ENCODE measurements at places on chromosomes 7 and 10.

DNA sequence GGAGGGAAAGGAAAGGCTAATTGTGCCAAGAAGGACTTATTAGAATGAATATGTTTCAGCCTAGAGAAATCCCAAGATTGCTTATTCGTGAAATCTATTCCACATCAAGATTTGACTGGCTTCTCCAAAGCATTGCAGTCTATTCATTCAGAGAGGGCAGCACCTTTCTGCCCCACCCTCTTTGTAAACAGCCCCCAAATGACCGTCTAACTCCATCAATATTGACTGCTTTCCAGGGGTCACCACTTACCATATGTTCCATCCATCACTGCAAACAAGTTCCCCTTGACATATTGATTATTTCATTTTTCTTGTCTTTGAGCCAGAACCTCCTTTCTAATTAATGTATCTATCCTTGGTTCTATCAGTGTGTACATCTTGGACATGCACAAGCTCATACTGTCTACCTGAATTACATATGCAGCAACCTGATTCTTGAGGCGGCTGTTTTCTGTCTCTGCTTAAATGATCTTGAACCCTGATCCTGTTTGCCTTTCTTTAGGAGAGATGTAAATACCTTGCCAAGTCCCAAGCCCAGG, 44.2 kb upstream of the PTER start:
- DNase-seq: no peak

GRCh38 chr10:89224739-89225443, 17.8 kb upstream of the CH25H start:
- no peak for DNase-seq

DNA sequence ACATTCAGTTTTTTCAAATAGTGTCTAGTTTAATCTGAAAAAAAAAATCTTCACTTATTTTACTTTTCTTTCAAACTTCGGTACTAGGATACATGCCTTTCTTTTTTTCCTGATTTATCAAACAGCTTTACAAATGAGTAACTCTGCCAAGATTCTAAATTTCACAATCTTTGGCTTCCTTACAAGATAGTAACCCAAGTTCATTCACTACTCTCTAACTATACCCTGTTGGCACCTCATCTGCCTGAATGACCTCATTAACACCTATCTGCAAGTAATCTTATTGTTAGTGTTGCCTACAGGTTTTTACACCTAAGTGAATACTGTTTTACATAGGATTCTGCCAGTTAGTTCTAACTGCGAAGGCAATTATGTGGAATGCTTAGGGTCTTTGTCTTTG, 159.8 kb downstream of the FOXP2 start:
- no peak for DNase-seq

- DNase-seq: no peak
Observed at GRCh38 chr10:113304726-113305125, 248.1 kb upstream of the HABP2 start.

DNA sequence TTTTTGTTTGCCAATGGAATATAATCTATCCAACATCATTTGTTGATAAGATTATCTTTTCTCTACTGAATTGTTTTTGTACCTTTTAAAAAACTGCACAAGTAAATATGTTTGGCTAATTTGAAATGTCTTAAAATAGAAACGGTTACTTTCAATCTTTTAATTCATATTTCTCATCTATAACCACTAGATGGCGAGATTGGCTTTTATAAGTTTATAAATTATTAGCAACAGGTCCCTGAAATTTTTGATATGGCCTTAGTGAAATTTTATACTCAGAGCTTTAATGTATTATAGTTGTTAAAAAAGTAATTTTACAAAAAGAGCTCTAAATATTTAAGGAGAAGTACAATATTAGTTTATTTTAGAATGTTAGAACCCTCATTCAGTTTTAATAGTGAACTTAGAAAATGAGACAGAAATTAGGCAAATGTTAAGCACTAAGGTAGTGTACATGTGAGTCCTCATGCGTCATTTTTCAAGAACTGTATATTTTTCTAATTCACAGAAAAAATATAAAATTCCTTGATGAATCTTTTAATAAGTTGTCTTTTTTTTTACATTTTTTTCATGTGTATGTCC, 592.5 kb downstream of the ARL4A start:
- no peak for DNase-seq

DNA sequence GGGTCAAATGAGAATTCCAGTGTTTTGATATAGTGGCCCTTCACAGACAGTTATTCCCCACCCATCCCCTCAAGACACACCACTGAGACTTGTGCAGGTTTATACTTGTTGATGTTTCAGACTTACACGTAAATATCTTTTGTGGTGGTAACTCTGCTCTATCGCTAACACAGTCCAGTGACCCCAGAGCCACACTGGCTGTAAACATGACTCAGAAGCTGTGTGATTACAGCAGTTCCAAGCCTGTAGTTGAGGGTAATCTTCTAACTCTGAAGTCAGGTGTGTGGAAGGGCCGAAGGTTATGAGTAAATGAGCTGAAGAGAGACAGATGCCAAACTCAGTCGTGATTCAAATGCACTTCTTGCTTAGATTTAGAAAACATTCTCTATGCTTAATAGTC, 19.4 kb downstream of the NOBOX start:
- DNase-seq: no peak

DNA sequence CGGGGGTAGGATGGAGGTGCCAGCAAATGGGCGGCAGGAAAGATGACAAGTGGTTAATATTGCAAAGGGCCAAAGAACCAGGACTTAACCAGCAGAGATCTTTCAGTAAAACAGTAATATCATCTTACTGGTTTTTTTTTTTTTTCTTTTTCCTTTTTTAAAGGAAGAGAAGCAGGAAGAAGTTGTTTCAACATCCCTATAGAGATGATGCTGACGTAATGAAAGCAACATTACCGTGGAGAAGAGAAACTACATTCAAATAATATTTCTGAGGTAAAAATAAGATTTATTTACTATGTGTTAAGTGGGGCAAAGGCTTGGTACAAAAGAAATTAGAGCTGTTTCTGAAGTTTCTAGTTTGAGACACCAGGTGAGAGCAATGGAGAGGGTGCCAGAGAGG, 11.0 kb downstream of the MINDY3 start:
- no peak for DNase-seq

GRCh38 chr7:108347616-108348015, 108.6 kb downstream of the NRCAM start:
- DNase-seq: no peak

- no peak for DNase-seq
Observed at GRCh38 chr7:138307633-138308032, 152.4 kb upstream of the TRIM24 start.

GRCh38 chr10:13500201-13500600, 28.6 kb downstream of the BEND7 start:
- no peak for DNase-seq

DNA sequence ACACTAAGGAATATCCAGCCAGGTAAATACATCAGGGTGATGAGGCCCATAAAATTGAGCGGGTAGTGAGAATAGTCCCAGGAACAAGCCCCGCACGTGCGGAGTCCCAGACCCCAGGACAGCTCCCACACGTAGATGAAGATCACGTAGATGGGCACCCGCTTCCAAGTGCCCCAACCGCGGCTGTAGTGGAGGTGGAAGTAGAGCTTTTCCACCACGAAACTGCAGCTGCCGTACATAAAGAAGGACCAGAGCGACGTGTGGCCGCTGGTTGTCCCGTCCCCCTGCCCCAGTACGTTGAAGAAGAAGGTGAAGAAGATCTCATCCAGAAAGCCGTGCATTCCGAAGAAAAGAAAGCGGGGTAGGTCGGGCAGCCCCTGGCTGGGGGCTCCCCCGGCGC, 948 bp downstream of the TMEM229A start:
- no peak for DNase-seq

- no peak for DNase-seq
Observed at GRCh38 chr10:96833220-96834001, 1.3 kb downstream of the LCOR start.

- no peak for DNase-seq
Observed at GRCh38 chr7:127809261-127809702, 157.3 kb downstream of the SND1 start.

GRCh38 chr10:133110609-133111275, 23.0 kb downstream of the ADGRA1 start:
- no peak for DNase-seq

GRCh38 chr10:49457686-49458085, 61.8 kb upstream of the DRGX start:
- no peak for DNase-seq

- DNase-seq: no peak
Observed at GRCh38 chr7:2301511-2301863, 12.8 kb downstream of the SNX8 start.

DNA sequence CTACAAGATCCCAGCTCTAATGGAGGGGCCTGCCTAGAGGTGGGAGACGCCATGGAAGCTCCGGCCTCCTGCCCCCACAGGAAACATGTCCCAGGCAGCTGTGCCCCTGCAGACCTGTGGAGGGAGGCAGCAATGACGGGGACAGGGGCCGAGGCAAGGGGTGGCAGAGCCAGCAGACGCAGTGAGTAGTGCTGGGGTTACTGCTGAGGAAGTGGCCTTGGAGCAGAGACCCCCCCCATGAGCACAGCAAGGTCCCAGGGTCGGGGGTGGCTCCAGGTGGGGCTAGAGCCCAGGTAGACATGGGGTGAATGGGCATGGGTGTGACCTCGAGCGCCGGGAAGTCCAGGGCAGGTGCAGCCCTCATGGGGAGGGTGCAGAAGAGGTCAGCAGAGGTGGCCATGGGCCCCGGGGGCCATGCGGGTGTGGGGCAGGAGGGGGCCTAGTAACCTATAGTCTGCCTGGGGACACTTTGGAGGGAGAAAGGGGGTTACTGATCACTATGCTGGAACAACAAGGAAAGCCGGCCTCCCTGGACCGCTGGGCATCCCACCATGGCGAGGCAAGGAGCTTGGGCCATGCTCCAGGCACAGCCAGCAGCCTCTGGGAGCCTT, 45.5 kb downstream of the JAKMIP3 start:
- DNase-seq: no peak

GRCh38 chr7:71005109-71005508, 126.8 kb upstream of the GALNT17 start:
- DNase-seq: no peak

DNA sequence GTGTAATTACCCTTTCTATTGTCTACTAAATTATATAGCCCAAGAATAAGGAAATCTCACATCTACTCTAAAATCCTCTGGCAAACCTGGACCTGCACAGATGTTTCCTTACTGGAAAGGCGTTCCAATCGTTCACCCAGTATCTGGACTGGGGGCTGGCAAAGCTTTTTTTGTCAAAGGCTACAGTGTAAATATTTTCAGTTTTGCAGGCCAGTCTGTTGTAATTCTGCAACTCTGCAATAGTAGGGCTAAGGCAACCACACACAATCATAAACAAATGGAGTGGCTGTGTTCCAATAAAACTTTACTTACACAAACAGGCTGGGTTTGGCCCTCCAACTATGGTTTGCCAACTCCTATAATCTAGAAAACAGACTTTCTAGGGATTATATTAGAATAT, 56.2 kb downstream of the GLI3 start:
- DNase-seq: no peak

GRCh38 chr7:92973974-92974373, 137.6 kb upstream of the CDK6 start:
- DNase-seq: no peak

- DNase-seq: no peak
Observed at GRCh38 chr10:35251373-35252100, 84.8 kb upstream of the CCNY start.

- no peak for DNase-seq
Observed at GRCh38 chr10:62850646-62851045, 34.5 kb upstream of the EGR2 start.

DNA sequence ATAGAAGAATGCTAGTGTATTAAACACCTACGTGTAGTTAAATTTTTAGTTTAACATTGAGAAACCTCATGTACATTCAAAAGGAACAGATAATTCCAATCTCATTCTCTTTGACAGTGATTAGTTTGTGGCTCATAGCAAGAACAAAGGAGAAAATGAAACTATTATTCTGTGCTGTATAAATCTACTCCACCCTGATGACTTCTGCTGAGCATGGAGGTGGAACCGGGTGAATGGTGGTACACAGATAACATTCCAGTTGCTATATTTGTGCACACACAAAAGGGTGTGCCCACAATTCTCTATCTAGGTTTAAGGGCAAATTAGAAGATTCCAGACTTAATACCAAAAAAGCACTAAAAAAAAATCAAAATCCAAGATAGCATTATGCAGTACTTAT, 17.0 kb upstream of the RALA start:
- DNase-seq: no peak

- no peak for DNase-seq
Observed at GRCh38 chr7:74502216-74502891, 48.6 kb downstream of the GTF2IRD1 start.

DNA sequence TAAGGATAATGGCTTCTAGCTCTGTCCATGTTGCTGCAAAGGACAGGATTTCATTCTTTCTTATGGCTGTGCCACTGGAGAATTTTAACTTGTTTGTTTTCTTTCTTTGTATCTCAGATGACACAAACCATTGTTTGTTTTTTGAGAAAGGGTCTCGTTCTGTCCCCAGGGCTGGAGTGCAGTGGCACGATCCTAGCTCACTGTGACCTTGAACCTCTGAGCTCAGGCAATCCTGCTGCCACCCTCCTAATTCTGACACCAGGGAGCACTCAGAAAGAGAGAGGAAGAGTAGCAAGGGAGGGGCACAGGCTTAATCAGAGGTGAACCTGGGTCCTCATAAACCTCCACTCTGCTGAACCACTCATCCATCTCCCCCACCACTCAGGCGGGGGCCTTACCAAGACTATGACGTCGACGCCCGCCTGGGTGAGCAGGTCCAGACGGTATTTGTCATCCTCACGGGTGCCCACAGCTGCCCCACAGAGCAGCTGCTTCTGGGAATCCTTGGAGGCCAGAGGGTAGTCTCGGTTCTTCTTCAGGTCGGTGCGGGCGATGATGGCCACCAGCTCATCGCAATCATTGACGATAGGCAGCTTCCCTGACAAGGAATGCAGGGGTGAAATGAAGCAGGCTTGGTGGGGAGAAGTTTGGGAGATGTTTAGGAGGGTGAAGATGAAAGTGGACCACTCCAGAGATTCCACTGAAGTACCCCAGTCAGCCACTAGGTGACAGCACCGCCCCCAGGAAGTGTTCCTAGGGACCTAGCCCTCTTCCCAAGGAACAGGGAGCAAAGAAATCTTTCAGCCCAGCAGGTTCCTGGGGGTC, 11.6 kb downstream of the IMPDH1 start:
- DNase-seq: no peak

GRCh38 chr7:8778459-8778858, 345.1 kb downstream of the NXPH1 start:
- DNase-seq: no peak

- no peak for DNase-seq
Observed at GRCh38 chr10:34255035-34255434, 560.1 kb downstream of the PARD3 start.
